ENCODE measurements at places on chromosomes 5 and 9.

GRCh38 chr5:121668635-121669034 lies 183.0 kb upstream of the FTMT start:
- peak; percentile 56 for DNase-seq

GRCh38 chr9:14423815-14424261 lies 109.9 kb upstream of the NFIB start:
- DNase-seq = peak; percentile 96

- no peak for DNase-seq
Observed at GRCh38 chr5:15762668-15763067, 262.7 kb downstream of the FBXL7 start.

- DNase-seq = no peak
Observed at GRCh38 chr5:149061341-149061740, 1.5 kb downstream of the SH3TC2 start.

- no peak for DNase-seq
Observed at GRCh38 chr5:7873216-7873615, 4.3 kb downstream of the MTRR start.

- no peak for DNase-seq
Observed at GRCh38 chr9:130236436-130236985, 29.0 kb upstream of the HMCN2 start.

GRCh38 chr5:102781786-102782185 lies 26.7 kb downstream of the PAM start:
- no peak for DNase-seq

DNA sequence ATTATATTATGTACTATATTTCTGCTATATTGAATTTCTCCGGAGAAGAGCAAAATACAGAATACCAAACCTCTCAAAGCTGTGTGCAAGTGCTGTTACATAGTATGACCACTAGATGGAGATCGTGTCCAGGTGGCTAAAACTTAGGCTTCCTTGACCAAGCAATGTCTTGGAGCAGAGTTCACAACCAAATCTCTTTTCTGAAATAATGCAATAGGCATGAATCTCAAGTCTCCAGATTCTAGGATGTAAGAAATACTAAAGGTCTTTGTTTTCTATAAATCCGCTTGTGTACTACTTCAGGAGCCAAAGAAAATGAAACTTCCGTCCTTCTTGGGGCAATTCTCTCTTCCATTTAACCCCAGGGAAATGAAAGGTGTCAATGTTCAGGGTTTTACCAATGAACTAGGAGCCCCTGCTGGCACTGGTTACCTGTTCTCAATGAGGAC lies 181.5 kb upstream of the RAI14 start:
- DNase-seq = peak; percentile 61

DNA sequence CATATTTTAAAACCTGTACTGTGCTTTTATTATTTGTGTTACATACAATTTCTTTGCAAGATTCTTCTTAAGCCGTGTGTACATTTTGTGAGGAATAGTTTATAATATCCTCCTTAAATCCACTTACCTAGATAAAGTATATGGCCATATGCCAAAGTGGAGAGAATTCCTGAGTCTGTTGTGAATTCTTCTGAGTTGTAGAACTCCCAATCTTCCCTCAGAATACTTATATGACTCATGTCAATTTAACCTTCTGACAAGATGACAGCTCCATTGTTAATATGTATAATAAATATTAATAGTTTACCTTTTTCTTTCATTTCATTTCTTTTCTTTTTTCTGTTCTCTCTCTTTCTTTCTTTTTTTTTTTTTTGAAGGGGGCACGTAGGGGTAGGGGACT lies 6.0 kb upstream of the RICTOR start:
- DNase-seq = peak; percentile 34

GRCh38 chr9:71859939-71860338 lies 51.1 kb downstream of the ABHD17B start:
- no peak for DNase-seq

DNA sequence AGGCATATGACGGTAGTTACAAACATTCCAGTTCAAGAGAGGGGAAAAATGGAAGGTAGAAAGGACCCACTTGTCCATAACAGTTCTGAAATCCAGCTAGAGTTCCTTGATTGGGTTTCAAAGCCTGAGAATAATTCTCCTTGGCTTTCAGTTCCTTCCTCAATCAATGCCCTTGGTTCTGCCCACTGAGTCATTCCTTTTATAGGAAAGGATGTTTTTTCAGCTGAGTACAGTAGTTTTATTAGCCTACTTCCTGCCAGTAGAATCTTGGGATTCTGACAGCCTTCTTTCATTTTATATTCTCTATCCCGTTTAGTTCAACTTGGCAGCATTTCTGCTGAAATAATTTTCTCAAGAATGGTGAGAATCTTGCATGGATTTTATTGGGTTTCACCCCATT lies 386.9 kb upstream of the SMC2 start:
- peak; percentile 6 for DNase-seq

- no peak for DNase-seq
Observed at GRCh38 chr5:107598958-107599357, 71.8 kb downstream of the EFNA5 start.

DNA sequence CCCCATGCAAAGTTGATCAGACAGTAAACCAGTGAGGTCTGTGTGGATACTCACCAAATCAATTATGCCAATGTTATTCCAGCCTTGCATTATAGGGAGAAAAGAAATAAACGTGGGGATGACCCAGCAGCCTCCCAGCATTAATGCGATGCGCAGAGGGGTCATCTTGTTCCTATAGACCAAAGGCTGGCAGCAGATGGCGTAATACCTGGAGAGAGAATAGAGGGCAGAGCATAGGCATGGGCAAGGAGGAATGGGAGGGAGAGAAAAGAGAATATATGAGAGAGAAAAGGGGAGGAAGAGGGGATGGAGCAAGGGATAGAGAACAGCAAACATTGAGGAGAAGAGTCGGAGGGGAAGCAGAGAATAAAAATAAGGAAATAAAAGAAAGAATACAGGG lies 131.2 kb downstream of the HTR4 start:
- DNase-seq = no peak

DNA sequence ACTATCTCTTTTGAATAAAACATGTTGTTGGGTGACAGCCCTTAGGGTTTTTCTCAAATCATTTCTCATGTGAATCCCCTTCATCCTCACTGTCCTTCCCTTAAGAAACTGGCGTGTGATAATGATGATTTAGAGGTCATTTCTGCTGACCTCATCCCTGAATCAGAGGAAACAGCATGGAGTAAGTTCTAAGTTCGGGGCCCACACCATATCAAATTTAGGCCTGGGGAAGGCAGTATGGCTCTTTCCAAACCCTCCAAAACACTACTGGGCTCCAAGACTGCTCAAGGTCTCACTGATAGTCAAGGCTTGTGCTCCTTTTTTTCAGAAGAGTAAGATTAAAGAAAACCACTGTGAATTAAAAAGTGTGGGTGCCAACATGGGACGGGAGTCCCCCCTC lies 872 bp upstream of the SMIM3 start:
- no peak for DNase-seq

DNA sequence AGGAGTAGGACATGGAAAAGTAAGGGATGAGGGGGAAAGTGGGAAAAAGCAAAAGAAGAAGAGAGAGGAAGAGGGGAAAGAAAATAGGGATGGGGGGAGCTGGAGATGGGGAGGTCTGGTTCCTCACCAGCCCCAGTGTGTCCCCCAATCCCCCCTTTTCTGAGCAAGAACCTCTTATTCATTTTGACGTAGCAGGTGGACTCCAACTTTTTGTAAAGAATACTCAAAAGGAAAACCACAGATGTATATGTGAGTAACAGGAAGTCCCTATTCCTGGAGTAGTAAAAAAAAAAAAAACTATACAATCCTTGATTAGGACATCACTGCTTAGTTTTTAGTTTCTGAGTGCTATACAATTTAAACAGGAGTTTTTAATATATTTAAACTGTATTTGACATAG lies 3.9 kb upstream of the CFAP95 start:
- peak; percentile 3 for DNase-seq

- no peak for DNase-seq
Observed at GRCh38 chr5:133816791-133817190, 151.6 kb downstream of the C5orf15 start.

- DNase-seq = peak; percentile 98
Observed at GRCh38 chr5:77893225-77893860, 117.2 kb upstream of the TBCA start.

DNA sequence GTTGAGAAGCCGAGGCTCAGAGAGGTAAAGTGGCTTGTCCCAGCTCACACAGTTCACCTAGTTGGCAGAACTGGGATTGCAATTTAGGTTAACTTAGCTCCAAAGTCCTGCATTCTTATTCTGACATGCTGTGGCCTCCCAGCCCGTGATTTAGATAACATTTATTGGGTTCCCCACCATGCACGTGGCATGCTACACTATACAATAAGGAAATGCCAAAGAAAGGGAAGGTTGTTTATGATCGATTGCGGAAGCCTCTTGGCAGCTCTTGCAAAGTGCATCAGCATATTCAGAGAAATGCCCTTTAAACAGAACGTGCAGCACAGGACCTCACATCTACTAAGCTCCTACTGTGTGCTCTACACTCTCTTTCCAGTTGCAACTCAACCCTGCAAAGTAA lies 3.2 kb downstream of the NEURL1B start:
- no peak for DNase-seq

GRCh38 chr5:1510631-1511030 lies 13.1 kb downstream of the LPCAT1 start:
- no peak for DNase-seq

DNA sequence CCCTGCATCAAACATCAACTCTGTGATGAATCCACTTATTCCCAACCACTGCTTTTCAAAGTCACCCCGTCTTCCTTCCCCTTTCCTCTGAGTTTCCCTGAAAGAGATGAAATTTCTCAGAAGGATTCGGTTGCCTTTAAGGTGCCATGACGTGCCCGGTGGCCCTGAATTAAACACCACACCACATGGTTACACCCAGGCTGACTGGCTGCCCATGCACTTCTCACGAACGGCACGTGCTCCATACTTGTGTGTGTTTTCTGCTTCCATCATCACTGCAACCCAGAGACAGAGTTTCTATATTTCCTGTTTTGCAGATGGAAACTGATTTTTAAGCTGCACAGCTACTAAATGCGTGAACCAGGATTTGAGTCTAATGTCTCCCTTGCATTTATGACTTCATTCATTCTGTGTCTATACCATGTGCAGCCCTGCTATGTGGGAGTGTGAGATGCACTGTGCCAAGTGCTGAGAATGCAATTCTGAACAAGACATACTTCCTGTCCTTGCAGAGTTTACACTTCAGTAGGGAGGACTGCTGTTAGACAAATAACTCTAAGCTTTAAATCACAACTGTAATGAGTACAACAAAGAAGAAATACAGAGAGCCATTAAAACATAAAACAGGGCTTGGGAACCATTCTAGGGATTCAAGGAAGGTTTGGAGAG lies 162.9 kb downstream of the NXNL2 start:
- DNase-seq = no peak

- DNase-seq = no peak
Observed at GRCh38 chr5:75536694-75537360, 25.1 kb downstream of the POLK start.

DNA sequence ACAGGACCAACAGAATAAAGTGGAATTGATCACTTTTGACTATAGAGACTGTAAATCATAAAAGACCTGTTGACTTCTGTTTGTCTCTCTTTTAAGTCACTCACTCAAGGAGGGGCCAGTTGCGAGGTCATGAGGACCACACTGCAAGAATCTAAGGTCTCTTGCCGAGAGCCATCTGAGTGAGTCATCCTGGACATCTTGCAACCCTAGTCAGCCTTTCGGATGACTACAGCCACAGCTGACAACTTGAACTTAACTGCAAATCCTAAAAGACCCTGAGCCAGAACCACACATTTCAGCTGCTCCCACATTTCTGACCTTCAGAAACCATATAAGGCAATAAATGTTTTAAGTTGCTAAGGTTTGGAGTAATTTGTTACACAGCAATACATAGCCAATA lies 129.7 kb upstream of the RAD23B start:
- DNase-seq = peak; percentile 48

DNA sequence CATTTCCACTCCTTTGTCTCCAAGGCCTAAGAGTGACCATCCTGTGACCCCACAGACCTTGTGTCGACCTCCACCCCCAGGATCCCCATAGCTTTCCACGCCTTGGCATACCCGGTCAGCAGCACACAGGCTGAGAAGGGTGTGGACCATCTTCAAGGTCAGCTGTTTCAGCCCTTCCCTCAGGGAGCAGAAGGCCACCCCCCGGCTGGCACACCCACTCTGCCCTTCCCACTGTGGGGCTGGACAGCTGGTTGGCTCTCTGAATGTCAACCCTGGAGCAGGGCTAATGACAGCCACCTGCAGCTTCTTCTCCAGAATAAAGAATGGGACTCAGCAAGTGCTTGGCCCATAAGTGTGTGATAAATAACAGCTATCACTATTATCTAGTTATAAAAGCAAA lies 93.1 kb downstream of the OLFM1 start:
- DNase-seq = no peak

DNA sequence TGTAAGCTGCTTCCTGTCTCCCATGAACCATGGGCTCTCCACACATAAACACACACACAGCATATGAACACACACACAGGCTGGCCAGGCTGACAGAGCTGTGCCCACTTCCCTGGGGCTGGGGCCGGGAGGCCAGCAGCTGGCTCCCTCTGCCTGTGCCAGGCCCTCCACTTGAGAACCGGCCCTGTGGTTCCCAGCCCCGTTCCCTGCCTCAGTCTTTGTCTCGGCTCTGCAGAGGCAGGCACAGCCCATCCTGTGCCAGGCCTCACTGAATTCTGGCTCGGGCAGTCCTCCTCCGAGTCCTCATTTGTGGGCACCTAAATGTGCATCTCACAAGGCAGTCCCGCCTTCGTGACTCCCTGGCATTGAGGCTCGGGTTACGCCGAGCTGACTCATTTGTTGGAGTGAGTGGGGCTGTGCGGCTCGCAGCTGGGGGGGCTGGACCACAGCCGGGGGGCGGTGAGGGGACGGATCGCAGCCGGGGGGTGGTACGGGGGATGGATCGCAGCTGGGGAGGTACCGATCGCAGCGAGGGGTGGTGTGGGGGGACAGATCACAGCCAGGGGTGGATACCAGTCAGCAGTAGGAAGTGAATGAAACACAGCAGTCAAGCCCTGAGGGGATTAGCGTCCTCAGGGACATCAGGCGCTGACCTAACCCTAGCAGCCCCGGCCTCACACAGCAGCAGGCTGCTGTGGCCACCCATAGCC lies 72.3 kb downstream of the PSMB7 start:
- DNase-seq = peak; percentile 94

- no peak for DNase-seq
Observed at GRCh38 chr5:126027149-126027548, 396.1 kb upstream of the GRAMD2B start.

All from fibroblast of skin of right biceps (primary cell).